ENCODE measurements at places on chromosomes 6 and 20.
A peak's percentile ranks its signal among the peaks of the same experiment; 100 is the strongest.

- DNase-seq = no peak
These were observed 8.8 kb upstream of the VSX1 start for GRCh38 chr20:25090492-25091429.

GRCh38 chr6:2817903-2818443, 23.7 kb downstream of the SERPINB1 start:
- no peak for DNase-seq

- DNase-seq = no peak
These were observed 213.5 kb upstream of the SNX9 start for GRCh38 chr6:157609556-157609955.

DNA sequence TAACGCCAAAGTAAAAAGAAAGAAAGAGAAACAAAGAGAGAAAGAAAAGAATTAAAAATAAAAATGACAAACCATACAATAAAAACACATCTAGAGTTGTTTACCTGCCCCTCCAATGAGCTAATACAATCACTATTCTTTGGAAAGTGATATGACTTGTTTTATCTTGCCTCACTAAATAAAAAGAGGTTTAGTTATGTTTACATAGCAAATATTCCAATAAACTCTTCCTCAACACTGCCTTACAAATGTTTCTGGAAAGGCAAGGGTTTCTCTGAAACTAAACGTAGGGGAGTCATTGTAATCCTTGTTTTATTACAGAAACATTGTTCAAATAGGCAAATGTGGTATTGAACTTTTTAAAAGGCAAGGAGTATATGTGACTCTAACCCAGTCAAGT, 396.2 kb downstream of the EPM2A start:
- DNase-seq = no peak

- no peak for DNase-seq
These were observed 56.5 kb upstream of the TENT5A start for GRCh38 chr6:81808851-81809570.

DNA sequence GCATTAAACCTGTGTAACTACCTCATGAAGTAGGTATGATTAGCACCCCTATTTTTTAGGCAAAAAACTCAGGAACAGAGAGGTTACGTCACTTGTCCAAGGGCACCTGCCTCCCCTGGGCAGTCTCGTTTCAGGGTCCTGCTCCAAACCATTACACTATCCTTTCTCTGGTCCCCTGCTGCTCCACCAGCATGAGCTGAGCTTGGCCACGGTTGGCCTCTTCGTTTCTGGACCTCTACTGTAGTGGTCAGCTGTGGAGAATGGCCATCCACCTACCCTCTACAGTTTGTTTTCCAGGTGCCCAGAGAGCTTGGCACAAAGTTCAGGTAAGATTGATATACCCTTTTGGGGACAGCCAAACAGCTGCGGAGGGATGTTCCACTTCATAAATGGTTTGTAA, 16.8 kb downstream of the COX4I2 start:
- DNase-seq = no peak

GRCh38 chr6:156720691-156721685, 56.2 kb upstream of the ARID1B start:
- DNase-seq = no peak

DNA sequence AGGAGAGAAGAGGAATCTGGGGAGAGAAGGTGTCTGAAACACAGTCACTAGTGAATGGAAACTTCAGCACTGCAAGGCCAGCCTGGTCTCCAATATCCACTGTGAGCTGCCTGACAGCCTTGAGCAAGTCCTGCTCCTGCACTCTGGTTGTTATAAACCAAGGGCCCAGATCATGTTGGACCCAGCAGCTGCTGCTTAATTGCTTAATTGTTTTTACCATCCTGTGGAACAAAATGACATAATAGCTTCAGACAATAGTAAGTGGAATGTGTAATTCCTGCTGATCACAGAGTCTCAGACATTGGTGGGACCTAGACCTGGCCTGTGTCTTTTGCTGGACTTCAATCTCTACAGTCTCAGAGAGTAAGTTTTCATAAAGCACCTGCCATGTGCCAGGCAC, 833.7 kb downstream of the TFAP2A start:
- DNase-seq = no peak

DNA sequence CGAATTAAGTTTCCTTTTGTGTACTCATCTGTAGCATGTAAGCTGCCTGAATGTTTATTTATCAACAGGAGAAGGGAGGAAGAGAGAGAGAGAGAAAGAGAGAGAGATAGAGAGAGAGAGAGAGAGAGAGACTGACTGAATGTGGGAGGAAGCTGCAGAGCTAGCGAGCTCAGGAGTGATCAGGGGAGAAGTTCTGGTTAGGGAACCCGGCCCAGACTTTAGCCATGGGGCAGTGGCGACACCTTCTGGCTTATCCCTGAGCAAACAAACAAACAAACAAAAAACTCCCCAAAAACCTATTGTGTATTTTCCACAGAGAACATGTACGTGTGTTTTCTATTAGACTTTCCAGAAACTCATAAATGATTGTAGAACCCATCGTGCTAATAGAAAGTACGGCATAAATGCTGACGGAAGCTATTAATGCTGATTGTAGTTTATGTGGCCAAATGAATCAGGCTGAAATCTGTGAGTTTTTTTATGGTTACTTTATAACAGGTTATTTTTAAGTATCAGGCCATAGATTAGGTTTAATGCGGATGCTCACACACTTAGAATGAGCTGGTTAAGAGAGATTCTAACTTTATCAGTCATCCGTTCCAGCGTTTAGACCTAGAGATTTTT, 92.8 kb downstream of the CLIC5 start:
- peak; percentile 47 for DNase-seq

DNA sequence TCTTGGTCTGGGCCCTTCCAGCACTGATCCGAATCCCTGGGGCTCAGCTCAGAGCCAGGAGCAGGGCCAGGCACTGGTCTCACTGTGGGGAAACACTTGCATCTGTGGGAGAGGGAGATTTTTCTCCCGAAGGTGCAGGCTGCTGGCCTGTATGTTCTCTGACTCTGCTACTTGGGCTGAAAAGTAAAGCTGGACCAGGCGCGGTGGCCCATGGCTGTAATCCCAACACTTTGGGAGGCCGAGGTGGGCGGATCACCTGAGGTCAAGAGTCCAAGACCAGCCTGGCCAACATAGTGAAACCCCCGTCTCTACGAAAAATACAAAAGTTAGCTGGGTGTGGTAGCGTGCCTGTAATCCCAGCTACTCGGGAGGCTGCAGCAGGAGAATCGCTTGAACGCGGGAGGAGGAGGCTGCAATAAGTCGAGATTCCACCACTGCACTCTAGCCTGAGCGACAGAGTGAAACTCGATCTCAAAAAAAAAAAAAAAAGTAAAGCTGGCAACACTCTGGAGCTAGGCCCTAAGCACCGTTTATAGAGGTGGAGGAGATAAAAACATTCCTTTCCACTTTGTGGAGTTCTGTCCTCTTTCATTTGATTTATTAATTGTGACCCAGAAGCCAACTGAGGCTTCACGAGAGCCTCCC, 41.7 kb downstream of the JPH2 start:
- DNase-seq = no peak

DNA sequence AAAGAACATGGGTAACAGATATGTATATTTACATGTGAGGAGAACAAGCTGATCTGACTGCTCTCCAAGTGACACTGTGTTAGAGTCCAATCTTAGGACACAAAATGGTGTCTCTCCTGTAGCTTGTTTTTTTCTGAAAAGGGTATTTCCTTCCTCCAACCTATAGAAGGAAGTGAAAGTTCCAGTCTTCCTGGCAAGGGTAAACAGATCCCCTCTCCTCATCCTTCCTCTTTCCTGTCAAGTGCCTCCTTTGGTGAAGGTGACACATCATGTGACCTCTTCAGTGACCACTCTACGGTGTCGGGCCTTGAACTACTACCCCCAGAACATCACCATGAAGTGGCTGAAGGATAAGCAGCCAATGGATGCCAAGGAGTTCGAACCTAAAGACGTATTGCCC, 5.2 kb downstream of the HFE start:
- DNase-seq = no peak

DNA sequence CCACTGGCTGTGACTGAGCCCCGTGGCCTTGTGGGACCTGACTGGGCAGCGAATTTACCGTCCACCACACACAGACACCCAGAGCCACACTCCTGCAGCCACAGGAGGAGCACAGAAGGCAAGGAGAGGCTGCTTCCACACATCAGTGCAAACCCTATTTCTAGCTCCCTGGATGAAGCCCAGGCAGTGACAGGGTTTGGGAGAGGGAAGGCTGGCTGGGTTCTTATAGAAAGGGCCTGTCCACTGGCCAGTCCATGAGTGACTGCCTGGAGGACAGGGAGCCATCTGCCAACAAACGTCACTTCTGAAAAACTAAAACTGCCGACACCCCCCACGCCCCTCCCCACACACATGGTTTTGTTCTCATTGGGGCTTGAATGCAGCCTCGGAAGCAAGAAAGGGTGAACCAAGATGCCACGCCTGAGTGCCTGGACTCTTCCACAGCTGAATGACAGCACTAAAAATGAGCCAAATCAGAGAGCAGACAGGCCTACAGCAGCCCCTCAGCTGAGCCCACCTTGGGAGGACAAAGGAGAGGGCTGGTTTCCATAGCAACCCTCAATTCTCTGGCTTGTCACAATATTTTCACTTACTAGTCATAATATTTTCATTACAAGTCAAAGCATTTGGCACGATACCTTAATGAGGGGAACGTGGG, 38.4 kb downstream of the RRBP1 start:
- DNase-seq = no peak

DNA sequence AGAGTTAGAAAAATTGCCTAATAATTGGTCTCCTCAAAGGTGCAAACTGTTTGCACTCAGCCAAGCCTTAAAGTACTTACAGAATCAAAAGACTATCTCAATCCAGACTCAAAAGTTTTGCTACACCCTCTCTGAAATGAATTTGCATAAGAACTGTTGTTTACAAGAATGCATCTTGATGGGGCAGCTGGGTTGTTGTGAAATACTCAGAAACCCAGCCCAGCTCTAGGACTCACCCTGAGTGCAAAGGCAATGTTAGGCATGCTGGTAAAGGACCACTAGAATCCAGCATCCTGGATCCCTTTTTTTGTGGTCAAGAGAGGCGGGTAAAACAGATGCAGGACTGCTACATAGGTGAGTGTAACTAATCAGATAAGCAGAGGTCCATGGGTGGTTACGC, 700.2 kb downstream of the EYS start:
- DNase-seq = no peak

All from smooth muscle cell of the brain vasculature (primary cell).